HFFc6 (cell line): ENCODE measurements at places on chromosomes 2 and 18. TPM values are rescaled to one million over a fixed set of nuclear protein-coding genes. Genes with fewer than 3 reads are reported as not detected.

DNA sequence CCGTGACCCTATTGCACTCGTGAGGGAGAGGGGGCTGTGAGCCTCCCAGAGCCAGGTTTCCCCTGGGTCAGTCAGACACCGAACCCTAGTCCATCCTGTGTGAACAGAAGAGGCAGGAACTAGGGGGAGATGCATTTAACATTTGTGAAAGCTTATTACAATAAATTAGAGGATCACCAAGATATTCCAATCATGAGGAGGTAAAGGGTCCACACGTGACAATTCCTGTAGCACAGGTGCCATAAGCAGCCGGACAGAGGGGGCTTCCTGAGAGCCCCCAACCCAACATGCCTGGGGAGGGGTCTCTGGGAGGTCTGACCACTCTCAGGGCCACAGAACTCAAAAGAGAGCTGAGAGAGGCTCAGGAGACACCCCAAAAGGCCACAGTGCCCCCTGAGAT is 93.3 kb downstream of the KCNF1 start:
- H3K27me3 ChIP-seq, result peaks cover 19% of the 10 kb centered on the region
- no peaks in the 10 kb centered on the region for H3K36me3 ChIP-seq
- no peak for DNase-seq
- H3K4me1 ChIP-seq, result no peaks in the 10 kb centered on the region
- H3K27ac ChIP-seq, result no peak overlapping the region

- H3K27ac ChIP-seq, result no peak overlapping the region; the same call in 1 of the 2 replicates
- no peak for DNase-seq
- no peak overlapping the region for H3K4me3 ChIP-seq
These were observed 92.8 kb downstream of the AP1S3 start for GRCh38 chr2:223744580-223744979.

Gene FSIP2
- not detected in 2 replicates for total RNA-seq

Gene ANKRD30B
- total RNA-seq, result not detected in 3 replicates

Gene PUM2
- 66.7 to 69.3 TPM (median 67.0 TPM) in 3 replicates for total RNA-seq
